Naive B cell (primary cell): ENCODE measurements at places on chromosomes 3 and 15. TPM values are rescaled to one million over a fixed set of nuclear protein-coding genes. Genes with fewer than 3 reads are reported as not detected.

The LNP1 gene
- 1.1 TPM for polyA plus RNA-seq

The SGO1 gene
- 19.8 TPM for polyA plus RNA-seq

The GPR156 gene
- not detected for polyA plus RNA-seq

The SEC22A gene
- polyA plus RNA-seq = 13.9 TPM

The RTP1 gene
- not detected for polyA plus RNA-seq

The PLCH1 gene
- not detected for polyA plus RNA-seq

The CYP1A2 gene
- not detected for polyA plus RNA-seq

The PAQR5 gene
- not detected for polyA plus RNA-seq

The CCRL2 gene
- 0.77 TPM for polyA plus RNA-seq

The ILDR1 gene
- polyA plus RNA-seq = 1.6 TPM

The TGM4 gene
- not detected for polyA plus RNA-seq

The RETNLB gene
- not detected for polyA plus RNA-seq

The CHST13 gene
- polyA plus RNA-seq = 0.16 TPM

The PDCD6IP gene
- polyA plus RNA-seq = 95.2 TPM

The CRBN gene
- polyA plus RNA-seq = 132 TPM

The INSYN1 gene
- not detected for polyA plus RNA-seq

The WWTR1 gene
- not detected for polyA plus RNA-seq

The NSMCE3 gene
- polyA plus RNA-seq = 41.0 TPM

The SERINC4 gene
- polyA plus RNA-seq = 1.7 TPM

The CACNA1D gene
- polyA plus RNA-seq = not detected

The ITPKA gene
- not detected for polyA plus RNA-seq

The TICRR gene
- not detected for polyA plus RNA-seq

The SKOR1 gene
- not detected for polyA plus RNA-seq

The P2RY1 gene
- polyA plus RNA-seq = not detected

The GREM1 gene
- not detected for polyA plus RNA-seq

The ERICH6 gene
- not detected for polyA plus RNA-seq

The ISLR gene
- polyA plus RNA-seq = not detected

The BFSP2 gene
- 3.3 TPM for polyA plus RNA-seq

The MOBP gene
- not detected for polyA plus RNA-seq
